ENCODE measurements at places on chromosomes 7 and 10. TPM values are rescaled to one million over a fixed set of nuclear protein-coding genes. Genes with fewer than 3 reads are reported as not detected.

GRCh38 chr10:72334196-72334824 lies 20.4 kb downstream of the DNAJB12 start:
- no peak for DNase-seq

- no peak for DNase-seq
Observed at GRCh38 chr7:144575456-144575855, 172.0 kb upstream of the NOBOX start.

GRCh38 chr7:603152-603951 lies 83.7 kb upstream of the PDGFA start:
- no peak for DNase-seq

GRCh38 chr10:62047228-62047892 lies 145.9 kb downstream of the ARID5B start:
- DNase-seq, result no peak

DNA sequence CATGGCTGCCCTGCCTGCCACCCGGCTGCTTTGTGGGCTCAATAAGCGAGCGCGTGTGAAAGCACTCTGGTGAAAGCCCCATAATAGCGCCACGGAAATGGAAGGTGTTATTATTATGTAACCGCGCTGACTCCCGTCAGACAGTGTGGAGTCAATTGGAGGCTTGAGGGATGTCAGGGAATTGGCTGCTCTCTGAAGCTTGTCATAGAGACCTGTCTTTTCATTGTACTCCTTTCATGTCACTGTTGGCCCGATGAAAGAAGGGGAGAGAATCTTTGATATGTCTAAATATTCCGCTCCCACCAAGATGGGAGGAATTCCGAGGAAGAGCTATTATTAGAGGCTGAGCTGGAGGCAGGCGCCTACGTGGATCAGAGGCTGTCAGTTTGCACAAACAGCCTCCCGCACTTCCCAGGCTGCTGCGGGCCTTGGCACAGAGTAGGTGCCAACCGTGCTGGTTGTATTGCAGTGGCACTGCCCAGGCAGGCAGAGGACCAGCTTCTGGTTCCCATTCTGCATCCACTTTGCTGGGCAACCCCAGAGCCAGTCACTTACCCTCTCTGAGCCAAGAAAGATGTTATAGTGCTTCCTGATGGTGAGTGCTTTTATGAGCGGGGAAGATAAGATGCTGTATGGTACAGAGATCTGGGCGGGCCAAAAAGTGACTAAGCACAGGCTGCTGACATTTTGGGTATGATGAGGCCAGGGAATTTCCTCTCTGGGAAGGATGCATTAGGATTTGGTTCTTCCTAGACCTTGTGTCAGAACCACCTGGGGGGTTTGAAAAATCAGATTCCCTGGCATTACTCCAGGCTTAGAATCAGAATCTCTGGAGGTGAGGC lies 151.4 kb downstream of the RPS24 start:
- no peak for DNase-seq

GRCh38 chr10:71262027-71262426 lies 49.7 kb downstream of the UNC5B start:
- DNase-seq, result no peak

GRCh38 chr10:33263453-33263852 lies 71.0 kb downstream of the NRP1 start:
- DNase-seq, result no peak

DNA sequence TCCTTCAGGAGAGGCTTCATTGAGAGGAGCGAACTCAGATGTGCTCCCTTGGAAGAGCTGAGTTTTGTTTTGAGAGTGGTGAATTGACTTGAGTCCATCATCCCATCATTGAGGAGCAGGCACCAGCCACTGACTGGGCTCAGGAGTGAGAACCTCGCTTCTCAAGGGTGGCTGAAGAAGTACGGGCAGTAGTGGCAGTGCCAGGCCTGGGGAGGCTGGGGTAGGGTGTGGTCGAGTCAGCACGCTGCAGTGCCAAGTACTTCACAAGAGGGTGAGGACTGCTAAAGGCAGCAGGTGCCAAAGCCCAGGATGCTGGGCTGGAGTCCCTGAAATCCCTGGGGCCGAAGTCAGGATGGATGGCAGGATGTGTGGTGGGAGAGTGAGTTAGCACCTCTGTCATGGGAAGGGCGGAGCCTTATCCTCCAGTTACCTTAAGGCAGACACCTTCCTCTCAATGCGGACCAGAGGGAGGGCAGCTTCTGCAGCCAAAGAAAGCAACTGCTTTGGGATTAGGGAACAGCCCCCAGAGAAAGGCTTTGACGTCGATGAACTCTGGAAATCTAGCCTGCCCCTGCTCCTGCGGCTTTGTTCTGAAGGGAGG lies 210.3 kb downstream of the CAMK1D start:
- DNase-seq, result no peak

DNA sequence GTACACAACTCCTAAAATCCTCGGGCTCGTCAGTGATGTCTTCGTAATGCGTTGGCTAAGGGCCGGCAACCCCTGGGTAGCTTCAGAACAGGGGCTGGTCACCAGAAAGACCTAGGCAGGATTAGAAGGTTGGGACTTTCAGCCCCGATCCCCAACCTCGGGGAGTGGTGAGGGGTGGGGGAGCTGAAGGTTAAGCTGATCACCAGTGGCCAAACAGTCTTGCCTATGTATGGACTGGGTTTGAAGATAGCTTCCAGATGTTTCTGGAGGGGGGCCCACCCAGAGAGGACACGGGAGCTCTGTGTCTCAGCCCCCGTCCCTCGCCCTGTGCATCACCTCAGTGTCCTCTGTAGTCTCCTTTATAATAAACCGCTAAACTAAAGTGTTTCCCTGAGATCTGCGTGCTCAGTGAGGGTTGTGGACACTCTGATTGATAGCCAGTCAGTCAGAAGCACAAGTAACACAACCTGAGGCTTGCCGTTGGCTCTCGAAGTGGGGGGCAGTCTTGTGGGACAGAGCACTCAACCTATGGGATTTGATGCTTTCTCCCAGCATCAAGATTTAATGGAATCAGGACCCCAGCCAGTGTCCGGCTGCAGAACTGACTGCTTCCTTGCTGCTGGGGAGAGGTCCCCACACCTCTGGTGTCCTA lies 10.0 kb downstream of the PPP2R2D start:
- no peak for DNase-seq

- DNase-seq, result no peak
Observed at GRCh38 chr10:31273789-31274188, 45.2 kb upstream of the ZEB1 start.

- DNase-seq, result no peak
Observed at GRCh38 chr7:116328161-116328560, 117.8 kb downstream of the TES start.

- DNase-seq, result peak; percentile 43
Observed at GRCh38 chr7:148700661-148701064, 2.0 kb downstream of the CUL1 start.

DNA sequence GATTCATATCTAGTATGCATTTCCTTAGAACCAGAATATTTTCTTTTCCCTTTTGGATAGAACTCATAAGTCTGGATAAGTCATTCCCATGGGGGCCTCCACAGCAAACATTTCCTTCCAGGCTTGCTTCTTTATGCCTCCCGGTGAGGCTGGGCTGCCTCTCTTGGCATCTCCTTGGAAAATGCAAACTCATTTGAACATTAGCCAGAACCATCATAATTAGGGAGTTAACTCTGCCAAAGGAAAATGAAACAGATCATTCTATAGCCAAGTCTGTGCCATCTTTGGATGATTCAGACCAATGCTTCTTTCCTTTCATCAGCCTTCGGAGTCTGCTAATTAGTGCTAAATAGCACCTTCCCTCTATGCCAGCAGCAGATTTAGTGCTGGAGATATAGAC lies 81.1 kb downstream of the PLPP4 start:
- no peak for DNase-seq

- no peak for DNase-seq
Observed at GRCh38 chr7:93894966-93895640, 4.5 kb upstream of the TFPI2 start.

- peak; percentile 60 for DNase-seq
Observed at GRCh38 chr7:16078076-16078952, 343.0 kb downstream of the CRPPA start.

DNA sequence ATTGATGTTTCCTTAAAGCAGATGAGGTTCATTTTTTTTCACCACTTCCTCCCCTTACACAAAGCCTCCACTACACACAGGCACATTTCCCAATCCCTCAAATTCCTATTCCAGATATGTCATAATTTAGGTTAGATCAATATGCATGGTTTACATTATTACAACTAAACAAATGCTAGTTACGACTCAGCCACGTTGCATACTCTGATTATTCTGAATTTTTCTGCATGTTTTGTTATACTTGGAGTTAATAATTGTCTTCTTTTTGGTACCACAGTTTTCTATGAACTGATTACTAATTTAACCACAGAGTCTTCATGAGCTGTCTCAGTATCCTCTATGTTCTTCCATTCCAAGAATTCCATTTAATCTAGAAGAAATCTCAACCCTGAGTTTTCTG lies 4.4 kb upstream of the BICC1 start:
- DNase-seq, result no peak

DNA sequence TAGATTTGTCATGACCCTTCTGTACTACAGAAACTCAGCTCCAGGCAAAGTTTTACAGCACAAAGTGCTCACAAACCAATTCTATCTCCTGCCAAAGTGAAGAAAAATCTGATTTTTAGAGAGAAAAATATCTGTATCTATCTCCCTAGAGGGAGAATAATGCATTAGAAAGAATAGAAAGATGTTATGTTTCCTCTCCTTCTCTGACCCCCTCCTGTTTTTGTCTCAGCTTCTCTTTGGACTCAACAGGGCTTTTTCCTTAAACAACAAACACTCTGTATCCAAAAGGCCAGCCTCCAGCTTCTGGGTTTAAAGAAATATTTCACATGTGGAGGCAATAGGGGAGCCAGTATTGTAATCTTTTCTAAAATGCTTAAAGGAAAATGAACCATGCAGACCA lies 627.4 kb downstream of the REEP3 start:
- DNase-seq, result no peak

DNA sequence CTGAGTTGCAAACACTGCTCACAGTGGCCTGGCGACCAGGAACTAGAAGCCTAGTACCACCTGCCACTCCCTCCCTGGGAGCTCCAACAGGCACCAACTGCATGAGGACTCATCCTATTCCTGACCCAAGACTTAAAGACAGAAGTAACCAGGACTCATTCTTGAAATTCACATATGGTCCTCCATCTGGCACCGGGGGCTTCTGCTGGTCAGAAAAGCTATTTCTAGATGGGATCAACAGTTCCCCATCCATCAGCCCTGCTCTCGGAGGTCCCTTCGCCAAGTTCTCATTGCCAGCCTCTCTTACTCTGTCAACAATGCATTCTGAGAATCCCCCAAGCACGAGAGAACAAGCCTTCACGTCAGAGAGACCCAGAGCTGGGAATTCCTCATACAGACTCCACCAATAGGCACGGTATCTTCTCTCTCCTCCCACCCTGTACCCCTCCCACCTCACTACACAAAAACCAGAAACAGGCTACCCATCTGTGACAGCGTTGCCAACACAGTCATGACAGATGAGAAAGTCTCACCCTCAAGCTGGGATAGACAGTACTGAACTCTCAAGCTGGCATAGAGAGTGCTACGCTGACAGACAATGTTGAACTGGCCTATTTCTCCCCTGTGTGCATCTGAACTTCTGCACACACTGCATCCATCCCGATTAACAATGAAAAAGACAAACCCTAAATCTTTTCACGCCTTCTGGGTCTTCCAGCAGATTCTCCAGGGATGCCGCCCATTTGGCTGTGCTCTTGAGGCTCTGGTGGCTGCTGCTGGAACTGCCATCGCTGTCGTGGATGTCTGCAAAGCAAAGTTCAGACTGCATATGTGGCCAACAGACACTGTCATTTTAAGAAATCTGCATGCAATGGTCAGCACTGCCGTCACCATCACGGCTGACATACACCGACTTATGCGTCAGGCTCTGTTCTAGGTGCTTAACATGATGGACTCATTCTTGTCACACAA lies 15.6 kb downstream of the RGS10 start:
- DNase-seq, result no peak

- DNase-seq, result peak; percentile 45
Observed at GRCh38 chr7:107538001-107538400, 25.7 kb downstream of the COG5 start.

DNA sequence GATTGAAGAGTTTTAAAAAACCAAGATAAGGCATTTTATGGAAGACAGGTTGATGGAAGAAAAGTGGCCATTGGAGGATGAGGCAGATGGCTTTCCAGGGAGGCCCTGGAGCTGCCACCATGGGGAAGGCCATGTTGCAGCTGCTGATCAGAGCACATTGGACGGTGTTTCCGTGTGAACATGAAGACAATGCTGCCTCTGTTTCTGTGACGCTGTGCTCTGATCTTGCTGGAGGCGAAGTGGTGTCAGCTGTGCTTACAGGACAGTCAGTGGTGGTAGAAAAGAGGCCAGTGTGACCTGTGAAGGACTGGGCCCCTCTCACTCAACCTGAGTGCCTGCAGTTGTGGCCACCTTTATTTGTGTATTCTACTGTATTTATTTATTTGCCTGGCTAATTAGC lies 132.9 kb downstream of the FAM204A start:
- DNase-seq, result no peak

DNA sequence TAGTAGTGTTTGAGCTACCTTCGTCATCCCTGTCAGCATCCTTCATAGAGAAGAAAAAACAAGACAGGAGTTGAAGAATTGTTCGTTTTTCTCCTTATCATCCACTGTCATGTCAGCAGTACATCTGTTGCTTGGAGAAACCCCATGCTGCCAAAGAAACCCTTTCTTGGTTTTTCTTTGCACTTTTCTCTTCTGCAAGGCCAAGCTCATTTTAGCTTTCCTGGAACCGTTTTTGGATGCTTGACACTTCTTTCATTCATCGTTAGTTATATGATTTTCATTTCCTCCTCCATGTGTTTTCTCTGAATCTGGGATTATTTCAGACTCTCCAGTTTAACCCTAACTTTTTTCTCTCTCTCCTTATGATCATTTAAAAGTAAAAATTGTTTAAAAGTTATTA lies 58.9 kb downstream of the MMRN2 start:
- no peak for DNase-seq

GRCh38 chr10:78706256-78706655 lies 362.5 kb upstream of the ZMIZ1 start:
- DNase-seq, result no peak

DNA sequence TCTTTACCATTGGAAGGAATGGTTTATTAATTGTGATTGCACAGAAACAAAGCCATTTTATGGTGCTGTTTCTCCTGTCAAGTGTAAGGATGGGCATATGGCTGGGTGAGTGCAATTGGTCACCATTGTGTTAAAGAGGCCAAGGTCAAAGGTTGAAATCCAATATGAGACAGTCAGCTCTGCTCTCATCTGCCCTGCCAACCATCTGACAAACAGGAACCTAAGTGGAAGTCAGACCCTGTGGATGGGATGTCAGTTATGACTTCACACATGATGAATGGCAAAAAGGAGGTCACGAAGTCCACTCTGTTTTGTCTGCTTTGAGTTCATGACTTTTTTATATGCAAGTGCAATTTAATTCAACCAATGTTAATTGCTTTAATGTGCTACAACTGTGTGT lies 172.7 kb upstream of the TMEM229A start:
- DNase-seq, result no peak

- no peak for DNase-seq
Observed at GRCh38 chr10:80104066-80104926, 25.8 kb downstream of the TMEM254 start.

- no peak for DNase-seq
Observed at GRCh38 chr7:506921-507622, 12.6 kb downstream of the PDGFA start.

GRCh38 chr7:46191776-46192175 lies 270.7 kb upstream of the IGFBP3 start:
- no peak for DNase-seq

SPDYE9 gene
- total RNA-seq, result not detected

EIF5AL1 gene
- 0.19 TPM for total RNA-seq

MDFIC gene
- total RNA-seq, result 9.1 TPM

ZWINT gene
- 91.1 TPM for total RNA-seq

GFRA1 gene
- 4.9 TPM for total RNA-seq

PON1 gene
- total RNA-seq, result not detected

CCL24 gene
- 18.4 TPM for total RNA-seq

FAM25G gene
- total RNA-seq, result 0.98 TPM

OR6V1 gene
- total RNA-seq, result not detected

CFTR gene
- total RNA-seq, result 121 TPM

Measured in colonic mucosa (tissue), 4 donors.